ENCODE measurements at places on chromosomes 12 and 14.

GRCh38 chr12:123494124-123494851 lies 36.3 kb downstream of the SNRNP35 start:
- no peaks in the 10 kb centered on the region for H3K27me3 ChIP-seq
- no peak for DNase-seq
- H3K4me3 ChIP-seq = no peak overlapping the region
- H3K36me3 ChIP-seq = no peaks in the 10 kb centered on the region
- H3K4me1 ChIP-seq = no peaks in the 10 kb centered on the region

DNA sequence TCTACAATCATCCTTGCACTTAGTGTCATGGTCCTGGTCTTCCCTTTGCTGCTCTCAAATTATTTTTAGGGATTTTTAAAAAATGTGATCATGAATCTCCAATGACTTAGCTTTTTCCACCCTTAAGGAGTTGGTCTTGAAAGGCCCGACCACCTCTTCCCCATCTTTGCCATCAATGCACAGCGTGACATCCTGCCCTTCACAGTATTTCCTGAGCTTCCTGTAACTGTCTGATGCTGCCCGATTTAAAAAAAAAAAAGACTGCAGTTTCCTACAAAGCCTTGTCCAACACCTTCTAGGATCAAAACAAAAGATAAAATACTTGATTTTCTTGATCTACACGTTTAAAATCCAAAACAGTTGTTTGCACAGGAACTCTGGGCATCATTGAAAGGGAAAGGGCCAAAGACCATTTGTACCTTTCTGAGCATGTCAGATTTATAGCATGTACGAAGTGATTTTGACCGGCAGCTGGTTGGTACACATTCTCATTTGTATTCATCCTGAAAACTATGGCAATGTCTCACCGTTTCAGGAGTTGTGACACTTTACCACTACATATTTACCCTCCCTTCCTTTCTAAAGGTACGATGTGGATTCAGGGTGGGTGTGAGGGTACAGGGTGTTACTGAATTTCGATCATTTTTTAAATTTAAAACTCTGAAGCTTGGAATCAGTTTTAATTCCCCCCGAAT lies 7.4 kb upstream of the ELK3 start:
- H3K27me3 ChIP-seq = no peaks in the 10 kb centered on the region
- H3K4me3 ChIP-seq = no peak overlapping the region
- DNase-seq = no peak
- no peak overlapping the region for H3K27ac ChIP-seq

- DNase-seq = no peak
- no peak overlapping the region for H3K27ac ChIP-seq
- no peak overlapping the region for H3K4me3 ChIP-seq
- no peaks in the 10 kb centered on the region for H3K27me3 ChIP-seq
- no peaks in the 10 kb centered on the region for H3K36me3 ChIP-seq
- H3K4me1 ChIP-seq = no peaks in the 10 kb centered on the region
These were observed 188.6 kb downstream of the SLC5A8 start for GRCh38 chr12:101021442-101021841.

DNA sequence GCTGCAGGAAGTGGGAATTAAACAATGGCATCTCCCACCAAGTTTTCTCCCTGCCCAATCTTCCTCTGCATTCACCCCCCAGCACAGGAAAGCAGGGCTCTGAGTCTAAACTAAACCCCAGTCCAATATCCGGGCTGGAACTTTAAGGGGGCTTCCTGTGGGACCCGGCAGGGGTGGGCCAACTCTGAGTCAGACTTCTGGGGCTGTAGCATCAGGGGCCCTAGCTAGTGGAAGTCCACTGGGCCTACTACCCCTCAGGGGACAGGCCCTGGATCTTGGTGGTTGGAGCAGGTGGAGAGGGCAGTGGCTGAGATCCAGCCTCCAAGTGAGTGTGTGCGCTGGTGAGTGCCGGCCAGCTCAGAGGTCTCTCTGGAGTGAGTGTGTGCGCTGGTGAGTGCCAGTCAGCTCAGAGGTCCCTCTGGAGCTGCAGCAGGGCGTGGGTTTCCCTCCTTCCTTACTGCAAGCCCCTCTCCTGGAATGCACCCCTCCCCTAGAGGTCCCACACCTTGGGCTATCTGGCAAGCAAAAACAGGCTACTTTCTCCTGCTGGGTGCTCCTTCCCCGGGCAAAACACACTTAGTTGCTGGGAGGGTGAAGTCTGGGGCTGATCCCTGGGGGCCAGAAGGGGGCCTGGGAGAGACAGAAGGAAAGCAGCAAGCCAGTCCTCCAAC lies 5.6 kb upstream of the LHX5 start:
- H3K27ac ChIP-seq = no peak overlapping the region
- DNase-seq = no peak
- peaks cover 2% of the 10 kb centered on the region for H3K36me3 ChIP-seq
- H3K4me3 ChIP-seq = no peak overlapping the region

DNA sequence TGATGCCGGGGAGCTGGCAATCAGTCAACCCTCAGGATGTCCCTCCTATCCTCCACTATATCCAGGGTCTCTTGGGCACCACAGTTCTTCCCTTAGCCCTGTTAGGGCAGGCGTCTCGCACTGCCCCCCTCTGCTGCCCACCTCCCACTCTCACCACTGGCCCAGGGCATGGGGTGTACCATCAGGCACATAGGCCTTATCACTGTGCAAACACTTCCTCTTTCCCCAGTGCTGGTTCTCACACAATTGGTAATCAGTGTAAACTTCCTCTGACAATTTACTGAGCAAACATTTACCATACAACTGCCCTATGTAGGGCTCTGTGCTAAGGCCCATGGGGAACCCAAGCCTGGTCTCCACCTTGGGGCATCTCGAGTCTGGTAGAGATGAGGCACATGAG lies 20.1 kb upstream of the TMED10 start:
- H3K4me3 ChIP-seq = no peak overlapping the region
- H3K4me1 ChIP-seq = peaks cover 5% of the 10 kb centered on the region
- peak overlapping the region; percentile 41 for H3K27ac ChIP-seq

DNA sequence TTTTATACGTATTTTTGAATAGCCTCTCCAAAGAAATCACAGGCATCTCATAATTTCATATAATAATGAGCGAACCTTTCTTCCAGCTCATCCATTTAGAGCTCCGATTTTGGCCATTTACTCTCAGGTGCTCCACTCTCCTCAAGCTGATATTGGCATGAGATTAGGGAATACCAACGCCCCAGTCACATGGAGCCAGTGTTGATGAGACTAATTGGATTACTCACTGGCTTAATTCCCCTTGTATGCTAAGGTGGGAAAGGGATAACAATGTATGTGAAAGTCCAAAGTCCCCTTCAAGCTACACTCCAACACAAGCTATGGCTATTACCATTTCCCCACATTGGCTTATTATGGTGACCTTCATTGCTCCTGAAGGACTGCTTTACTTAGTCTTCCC lies 76.6 kb upstream of the NAV3 start:
- H3K27me3 ChIP-seq = no peaks in the 10 kb centered on the region
- H3K4me1 ChIP-seq = no peaks in the 10 kb centered on the region
- H3K27ac ChIP-seq = no peak overlapping the region
- no peaks in the 10 kb centered on the region for H3K36me3 ChIP-seq

DNA sequence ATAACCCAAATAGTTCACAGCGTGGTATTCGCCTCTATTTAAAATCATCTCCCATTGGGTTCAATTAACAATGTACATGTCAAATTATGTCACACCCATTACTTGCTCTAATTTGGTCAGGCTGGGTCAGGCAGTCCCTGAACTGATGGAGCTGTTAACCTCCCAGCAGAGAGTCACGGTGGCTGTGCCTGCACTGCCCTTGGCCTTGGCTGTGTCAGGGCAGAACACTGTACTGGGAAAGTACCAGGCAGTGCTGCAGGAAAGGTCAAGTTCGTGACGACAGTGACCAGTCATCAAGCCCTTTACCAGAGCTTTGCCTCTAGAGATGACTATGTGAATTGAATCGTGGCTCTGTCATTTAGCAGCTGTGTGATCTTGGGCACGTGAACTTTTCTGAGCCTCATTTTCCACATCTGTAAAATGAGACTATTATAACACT lies 100.0 kb downstream of the ARF6 start:
- peak overlapping the region; percentile 71 for H3K4me3 ChIP-seq
- H3K27ac ChIP-seq = peak overlapping the region; percentile 83
- H3K4me1 ChIP-seq = peaks cover 54% of the 10 kb centered on the region
- DNase-seq = peak; percentile 67
- H3K27me3 ChIP-seq = no peaks in the 10 kb centered on the region

All from activated naive CD8-positive, alpha-beta T cell treated with anti-CD3 and anti-CD28 coated beads, Interleukin-2, amount 50 U/mL, for 24 hours (primary cell).